GM19239 (cell line): ENCODE measurements at places on chromosomes 3 and 15.

DNA sequence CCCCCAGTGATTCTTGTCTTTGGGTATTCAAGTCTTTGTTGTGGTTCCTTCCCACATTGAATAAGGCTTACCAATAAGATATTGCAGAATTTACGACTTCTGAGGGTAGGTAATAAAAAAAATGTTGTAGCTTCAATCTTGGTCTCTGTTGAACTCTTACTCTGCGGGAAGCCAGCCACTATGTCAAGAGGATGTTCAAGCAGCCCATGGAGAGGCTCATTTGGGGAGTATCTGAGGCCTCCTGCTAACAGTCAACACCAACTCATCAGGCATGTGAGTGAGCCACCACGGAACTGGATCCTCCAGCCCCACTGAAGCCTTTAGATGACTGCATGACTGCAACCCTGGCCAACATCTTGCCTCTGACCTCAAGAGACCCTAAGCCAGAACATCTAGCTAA, 3.2 kb upstream of the TBC1D23 start:
- no peak for DNase-seq

DNA sequence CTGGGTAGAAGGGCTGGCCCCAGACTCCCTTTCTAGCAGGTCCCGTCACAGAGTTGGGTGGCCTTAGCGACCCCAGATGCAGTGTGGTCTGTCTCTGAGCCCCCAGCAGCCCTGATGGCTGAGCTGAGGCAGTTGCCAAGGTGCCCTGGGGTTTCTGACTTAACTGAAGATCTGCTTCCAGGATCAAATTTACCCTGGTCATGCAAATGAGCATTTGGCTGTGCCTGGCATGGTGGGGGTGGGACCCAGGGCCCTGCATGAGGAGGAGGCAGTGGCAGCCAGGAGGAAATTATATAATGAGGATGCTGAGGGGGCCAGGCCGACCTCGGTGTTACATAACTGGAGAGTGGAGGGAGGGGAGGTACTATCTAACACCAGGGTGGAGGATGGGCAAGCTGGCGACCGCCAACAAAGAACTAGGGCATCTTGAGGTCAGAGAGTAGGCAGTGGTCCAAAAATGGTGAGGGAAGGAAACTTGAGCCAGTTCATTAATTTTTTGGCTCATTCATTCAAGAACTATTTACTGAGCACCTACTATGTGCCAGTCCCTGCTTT, 16.4 kb downstream of the PLEKHO2 start:
- DNase-seq, result no peak

DNA sequence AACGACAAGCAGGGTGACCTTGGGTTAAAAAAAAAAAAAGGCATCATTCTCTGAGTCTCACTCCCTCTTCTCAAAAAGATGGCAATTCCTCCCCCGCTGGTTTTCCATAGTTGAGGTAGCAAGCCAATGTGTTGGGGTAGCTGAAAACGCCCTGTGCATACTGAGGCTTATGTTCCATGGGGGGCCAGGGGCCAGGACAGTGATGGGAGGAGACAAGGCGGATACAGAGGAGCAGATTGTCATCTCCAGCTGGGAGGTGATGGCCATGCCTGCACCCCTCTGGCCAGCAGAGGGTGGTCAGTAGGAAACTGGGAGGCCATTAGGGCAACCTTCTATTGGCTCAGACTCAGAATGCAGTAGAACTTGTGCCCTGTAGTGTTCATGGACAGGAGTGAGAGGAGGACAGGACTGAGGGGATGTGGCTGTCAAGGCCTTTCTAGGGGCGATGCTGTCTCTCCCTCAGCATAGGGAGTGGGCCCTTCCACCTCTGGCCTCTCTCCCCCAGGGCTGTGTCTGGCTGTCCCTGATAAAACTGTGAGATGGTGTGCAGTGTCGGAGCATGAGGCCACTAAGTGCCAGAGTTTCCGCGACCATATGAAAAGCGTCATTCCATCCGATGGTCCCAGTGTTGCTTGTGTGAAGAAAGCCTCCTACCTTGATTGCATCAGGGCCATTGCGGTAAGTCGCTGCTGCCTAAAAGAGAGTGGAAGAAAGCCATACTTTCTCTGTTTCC, 1.9 kb downstream of the TF start:
- DNase-seq, result no peak

- DNase-seq, result no peak
Measured at GRCh38 chr3:62888180-62888579, 13.0 kb upstream of the CADPS start.

GRCh38 chr15:89340573-89340972, 5.9 kb upstream of the POLG start:
- no peak for DNase-seq

DNA sequence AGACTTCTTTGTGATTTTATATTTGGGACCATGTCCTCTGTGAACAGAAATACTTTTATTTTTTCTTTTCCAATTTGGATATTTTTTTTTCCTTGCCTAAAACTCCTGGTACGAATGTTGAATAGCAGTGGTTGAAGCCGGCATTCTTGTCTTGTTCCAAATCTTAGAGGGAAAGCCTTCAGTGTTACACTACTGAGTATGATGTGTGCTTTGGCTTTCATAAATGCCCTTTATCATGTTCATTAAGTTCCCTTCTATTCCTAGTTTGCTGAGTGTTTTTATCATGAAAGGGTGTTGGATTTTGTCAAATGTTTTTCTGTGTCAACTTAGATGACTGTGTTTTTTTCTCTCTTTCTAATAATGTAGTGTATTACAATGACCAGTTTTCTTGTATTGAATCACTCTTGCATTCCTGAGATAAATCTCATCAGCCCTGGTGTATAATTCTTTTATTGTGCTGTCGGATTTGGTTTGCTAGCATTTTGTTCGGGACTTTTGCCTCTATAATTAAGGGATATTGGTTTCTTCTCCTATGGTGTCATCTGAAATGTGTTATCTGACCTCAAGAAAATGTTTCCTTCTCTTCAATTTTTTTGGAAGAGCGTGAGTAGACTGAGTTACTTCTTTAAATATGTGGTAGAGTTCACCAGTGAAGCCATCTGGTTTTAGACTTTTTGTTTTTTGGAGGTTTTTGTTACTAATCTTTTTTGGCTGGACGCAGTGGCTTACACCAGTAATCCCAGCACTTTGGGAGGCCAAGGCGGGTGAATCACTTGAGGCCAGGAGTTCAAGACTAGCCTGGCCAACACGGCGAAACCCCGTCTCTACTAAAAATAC, 33.3 kb downstream of the MAP1A start:
- DNase-seq, result no peak

- DNase-seq, result no peak
Measured at GRCh38 chr3:53109891-53110771, 20.1 kb downstream of the RFT1 start.

DNA sequence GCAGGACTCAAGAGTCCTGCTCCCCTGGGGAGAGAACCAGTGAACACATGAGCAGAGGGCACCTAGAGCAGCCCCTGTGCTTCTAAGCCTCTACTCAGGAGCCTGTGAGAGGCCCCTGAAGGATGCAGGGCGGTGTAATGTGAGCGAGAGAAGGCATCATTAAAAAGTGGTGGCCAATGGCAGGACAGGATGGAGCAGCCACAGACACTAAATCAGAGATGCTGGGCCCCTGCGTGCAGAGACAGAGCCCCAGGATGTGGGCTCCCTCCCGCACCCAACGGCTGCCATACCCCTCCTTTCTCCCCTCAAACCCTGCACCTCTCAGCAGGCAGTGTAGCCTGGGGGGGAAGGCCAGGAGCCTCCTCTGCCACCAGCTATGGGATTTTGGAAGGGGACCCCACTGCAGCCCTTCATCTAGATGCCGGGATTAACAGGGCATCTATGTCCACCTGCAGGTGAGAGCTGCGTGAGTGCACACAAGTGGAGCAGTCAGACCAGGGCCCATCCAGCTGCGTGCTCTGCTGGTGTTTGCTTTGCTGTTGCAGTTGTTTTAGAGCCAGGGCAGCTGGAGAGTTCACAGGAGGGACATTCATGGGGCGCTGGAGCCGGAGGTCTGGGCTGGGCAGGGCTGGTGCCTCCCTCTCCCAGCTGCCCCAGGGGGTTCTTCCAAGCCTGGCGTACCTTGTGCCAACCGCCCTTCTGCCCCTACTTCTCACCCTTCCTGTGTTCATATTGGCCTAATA, 5.1 kb upstream of the IQSEC1 start:
- DNase-seq, result no peak

DNA sequence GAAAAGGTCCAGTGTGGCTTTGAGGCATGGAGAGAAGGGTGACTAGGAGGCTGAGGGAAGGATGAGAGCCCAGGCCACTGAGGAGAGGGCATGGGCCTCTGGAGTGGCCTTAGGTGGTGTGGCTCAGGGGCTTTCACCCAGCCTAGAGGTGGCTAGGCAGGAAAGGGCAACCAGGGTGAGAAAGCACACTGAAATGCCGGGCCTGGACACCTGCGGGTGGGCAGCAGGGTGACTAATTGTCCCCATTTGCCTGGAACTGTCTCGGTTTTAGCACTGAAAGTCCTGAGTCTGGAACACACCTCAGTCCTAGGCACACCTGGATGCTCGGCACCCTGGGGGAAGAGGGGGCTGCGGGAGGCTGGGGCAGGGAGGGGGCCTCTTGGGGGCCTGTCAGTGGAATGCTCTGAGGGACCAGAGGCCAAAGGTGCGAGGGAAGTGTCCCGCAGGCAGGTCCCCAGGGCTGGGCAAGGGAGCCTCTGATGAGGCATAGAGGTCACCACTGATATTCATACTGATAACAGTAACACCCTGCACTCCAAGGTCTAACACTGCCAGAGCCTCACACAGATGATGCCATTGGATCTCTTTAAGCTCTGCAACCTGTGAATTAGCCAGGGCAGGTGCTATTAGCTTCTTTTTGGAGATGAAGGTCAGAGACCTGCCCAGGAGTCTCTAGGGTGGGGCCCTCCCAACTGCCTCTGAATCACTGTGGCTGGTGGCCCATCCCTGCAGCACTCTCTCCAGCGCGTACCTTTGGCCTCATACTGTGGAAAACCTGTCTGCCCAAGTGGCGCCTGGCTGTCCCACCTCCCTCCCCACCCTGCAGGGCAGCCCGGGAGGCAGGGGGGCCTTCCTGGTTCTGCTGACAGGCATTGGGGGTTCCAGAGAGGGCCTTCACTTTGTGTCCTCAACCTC, 3.0 kb upstream of the PHGR1 start:
- no peak for DNase-seq

GRCh38 chr15:41811432-41812195, 16.3 kb upstream of the JMJD7 start:
- DNase-seq, result peak; percentile 71

- no peak for DNase-seq
Measured at GRCh38 chr3:132038198-132038825, 3.5 kb upstream of the CPNE4 start.

- DNase-seq, result no peak
Measured at GRCh38 chr3:64220161-64220914, 4.9 kb downstream of the PRICKLE2 start.

GRCh38 chr3:121690777-121691405, 30.2 kb upstream of the HCLS1 start:
- DNase-seq, result peak; percentile 56

DNA sequence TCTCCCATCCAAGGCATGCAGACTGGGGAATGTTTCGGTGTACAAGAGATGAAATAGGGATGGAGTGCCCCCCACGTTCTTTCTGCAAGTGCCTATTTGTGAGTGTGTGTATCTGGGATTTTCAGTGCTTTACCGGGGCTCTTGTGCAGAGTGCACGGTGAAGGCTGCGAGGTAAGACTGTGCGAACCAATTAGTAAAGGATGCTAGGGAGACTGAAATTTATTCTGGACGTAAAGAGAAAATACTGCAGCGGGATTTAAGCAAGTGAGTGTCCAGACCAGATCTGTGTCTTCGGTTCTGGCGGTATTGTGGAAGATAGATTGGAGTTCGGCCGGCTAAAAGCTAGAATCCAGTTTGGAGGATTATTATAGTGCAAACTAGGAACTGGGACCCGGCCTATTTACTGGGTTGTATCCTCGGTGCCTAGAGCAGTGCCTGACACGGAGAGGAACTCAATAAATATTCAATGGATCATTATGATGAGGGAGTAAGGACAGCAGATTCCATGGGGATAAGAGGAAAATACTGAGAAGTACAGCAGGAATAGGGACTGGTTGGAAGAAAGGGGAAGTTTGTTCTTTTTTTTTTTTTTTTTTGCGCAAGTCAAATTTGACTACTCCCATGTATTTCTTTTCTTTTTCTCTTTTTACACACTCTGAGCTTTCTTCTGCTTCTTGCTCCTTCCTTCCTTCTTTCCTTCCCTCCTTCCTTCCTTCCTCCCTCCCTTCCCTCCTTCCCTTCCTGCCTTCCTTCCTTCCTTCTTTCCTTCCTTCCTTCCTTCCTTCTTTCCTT, 580 bp upstream of the MAGEF1 start:
- no peak for DNase-seq

DNA sequence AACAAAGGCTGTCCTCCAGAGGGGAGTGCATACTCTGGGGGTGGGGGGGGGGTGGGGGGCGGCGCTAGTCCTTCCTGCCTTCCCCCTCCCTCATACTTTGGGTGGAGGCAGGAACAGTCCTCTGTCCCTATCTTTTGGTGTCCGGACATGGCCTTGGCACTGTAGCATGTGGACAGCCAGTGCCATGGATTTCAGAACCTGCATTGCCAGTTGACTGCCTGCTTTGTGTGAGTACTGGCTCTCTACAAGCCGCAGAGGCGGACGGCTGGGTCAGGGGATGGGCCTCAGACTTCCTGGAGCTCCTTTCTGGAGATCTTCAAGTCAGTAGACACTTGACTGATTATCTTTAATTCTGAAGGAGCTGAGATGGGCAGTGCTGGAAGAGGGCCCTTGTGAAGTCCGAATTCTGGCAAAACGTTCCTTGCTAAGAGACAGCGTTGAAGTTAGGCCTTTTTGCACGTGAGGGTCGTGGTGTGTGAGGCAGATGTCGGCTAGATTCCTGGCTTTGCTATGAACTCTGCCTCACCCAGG, 2.5 kb downstream of the CLDN11 start:
- DNase-seq, result no peak

DNA sequence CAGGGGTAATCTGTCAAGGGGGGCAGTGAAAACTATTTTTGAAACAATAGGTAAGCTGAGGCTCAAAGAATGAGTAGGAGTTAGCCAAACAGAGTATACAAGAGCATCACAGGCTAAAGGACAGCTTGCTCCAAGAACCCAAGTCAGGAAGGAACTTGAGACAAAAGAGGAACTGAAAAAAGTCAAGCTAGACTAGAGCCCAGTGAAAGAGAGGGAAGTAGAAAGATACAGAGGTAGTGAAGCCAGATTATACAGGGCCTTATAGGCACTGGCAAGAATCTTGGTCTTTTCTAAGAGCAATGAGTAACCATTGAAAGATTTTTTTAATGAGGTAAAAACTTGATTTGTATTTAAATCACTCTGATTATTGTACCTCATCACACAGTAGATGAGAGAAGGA, 69.9 kb downstream of the FILIP1L start:
- DNase-seq, result peak; percentile 39

DNA sequence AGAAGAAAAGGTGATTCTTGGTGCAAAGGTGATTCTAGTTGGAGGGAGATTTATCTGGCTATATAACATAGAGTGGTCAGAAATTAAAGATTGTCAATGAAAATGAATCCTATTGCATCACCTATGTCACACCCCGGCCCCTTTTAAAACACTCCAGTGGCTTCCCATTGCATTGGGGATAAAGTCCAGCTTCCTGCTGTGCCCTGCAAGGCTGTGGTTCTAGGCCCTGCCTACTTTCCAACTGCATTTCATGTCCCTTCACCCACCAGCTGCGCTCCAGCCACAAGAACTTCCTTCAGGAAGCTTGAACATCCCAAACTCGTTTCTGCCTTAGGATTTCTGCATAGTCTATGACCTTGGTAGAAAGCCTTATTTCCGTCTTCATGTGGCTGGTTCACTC, 118.7 kb upstream of the UMPS start:
- DNase-seq, result no peak
